HFFc6 (cell line): ENCODE measurements at places on chromosomes 11 and 22.

- no peak overlapping the region for H3K4me3 ChIP-seq
- H3K27ac ChIP-seq, result no peak overlapping the region
- DNase-seq, result no peak
- peaks cover 8% of the 10 kb centered on the region; the same call in 1 of the 2 replicates for H3K4me1 ChIP-seq
- peaks cover 26% of the 10 kb centered on the region for H3K27me3 ChIP-seq
Measured at GRCh38 chr11:125140233-125140632, 24.3 kb upstream of the PKNOX2 start.

GRCh38 chr11:2803186-2804091, 82.1 kb downstream of the CDKN1C start:
- no peaks in the 10 kb centered on the region for H3K4me1 ChIP-seq
- H3K36me3 ChIP-seq, result no peaks in the 10 kb centered on the region
- no peak overlapping the region for H3K4me3 ChIP-seq
- no peak for DNase-seq
- H3K27ac ChIP-seq, result no peak overlapping the region
- peaks cover 47% of the 10 kb centered on the region for H3K27me3 ChIP-seq

DNA sequence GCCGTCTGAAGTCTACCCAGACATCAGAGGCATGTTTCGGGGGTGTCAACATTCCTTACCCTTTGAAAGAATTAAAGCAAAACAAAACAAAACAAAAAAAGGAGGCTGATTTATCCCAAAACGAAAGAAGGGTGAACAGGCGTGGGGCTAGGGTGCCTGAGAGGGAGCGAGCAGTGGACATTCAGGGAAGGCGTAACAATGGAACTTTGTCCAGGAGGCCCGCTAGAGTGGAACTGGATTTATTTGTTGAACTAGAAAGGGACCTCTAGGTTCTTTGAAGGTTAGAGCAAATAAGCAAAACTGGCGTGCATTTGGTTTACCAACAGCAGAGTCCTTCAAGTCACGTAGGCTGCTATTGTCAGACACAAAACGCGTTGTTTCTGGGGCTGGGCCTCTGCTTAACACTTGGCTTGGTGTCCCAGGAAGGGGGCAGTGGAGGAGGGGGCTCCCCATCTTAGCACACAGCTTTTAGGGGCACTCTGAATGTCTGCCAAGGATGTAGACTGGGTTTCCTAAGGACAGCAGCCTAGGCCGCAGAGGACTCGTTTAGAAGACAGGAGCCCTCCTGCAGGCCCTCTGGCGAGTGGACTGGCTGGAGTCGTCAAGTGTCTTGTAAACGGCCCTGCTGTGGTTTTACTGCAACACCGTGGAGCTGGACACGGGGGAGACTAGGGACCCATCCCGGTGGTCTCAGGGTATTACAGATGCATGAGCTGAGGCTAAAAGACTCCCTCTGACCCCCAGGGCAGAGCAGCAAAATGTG, 203.7 kb upstream of the SORL1-AS1 start:
- peaks cover 11% of the 10 kb centered on the region; the same call in 1 of the 2 replicates for H3K36me3 ChIP-seq
- H3K4me1 ChIP-seq, result peaks cover 75% of the 10 kb centered on the region
- peaks cover 3% of the 10 kb centered on the region for H3K27me3 ChIP-seq
- DNase-seq, result no peak
- peak overlapping the region; percentile 98 for H3K27ac ChIP-seq
- H3K4me3 ChIP-seq, result peak overlapping the region; percentile 89

DNA sequence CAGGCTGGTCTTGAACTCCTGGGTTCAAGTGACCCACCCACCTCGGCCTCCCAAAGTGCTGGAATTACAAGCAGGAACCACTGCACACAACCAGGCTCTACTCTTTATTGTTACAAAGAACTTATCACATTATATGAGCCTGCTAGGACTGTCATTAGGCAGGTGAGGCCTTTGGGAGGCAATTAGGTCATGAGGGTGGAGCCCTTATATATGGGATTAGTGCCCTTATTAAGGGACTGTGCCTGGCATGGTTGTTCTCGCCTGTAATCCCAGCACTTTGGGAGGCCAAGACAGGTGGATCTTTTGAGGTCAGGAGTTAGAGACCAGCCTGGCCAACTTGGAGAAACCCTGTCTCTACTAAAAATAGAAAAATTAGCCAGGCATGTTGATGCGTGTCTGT, 10.5 kb upstream of the PSMC3 start:
- H3K36me3 ChIP-seq, result no peaks in the 10 kb centered on the region
- peaks cover 16% of the 10 kb centered on the region for H3K4me1 ChIP-seq
- no peak overlapping the region for H3K27ac ChIP-seq
- peaks cover 2% of the 10 kb centered on the region for H3K27me3 ChIP-seq
- H3K4me3 ChIP-seq, result no peak overlapping the region

DNA sequence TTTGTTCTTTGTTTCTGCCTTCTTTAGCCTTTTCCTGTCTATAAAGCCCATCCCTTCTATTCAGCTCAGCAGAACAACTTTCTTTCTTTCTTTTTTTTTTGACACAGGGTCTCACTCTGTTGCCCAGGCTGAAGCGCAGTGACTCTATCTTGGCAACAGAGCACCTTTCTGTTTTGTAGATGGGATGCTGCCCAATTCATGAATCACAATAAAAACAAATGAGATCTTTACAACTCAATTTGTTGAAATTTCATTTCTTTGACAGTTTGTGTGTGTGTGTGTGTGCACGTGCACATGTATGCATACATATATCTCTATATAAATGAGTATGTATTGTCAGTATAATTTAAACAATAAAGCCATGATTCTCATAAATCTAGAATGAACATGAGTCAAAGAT, 25.5 kb downstream of the TSPAN18 start:
- H3K36me3 ChIP-seq, result no peaks in the 10 kb centered on the region
- no peak overlapping the region for H3K27ac ChIP-seq
- H3K27me3 ChIP-seq, result peaks cover 38% of the 10 kb centered on the region
- DNase-seq, result no peak
